Right renal cortex interstitium (tissue), 3 donors: ENCODE measurements at places on chromosomes 12 and 14.

- DNase-seq = no peak
Observed at GRCh38 chr12:57616383-57617101, 5.3 kb downstream of the ARHGEF25 start.

DNA sequence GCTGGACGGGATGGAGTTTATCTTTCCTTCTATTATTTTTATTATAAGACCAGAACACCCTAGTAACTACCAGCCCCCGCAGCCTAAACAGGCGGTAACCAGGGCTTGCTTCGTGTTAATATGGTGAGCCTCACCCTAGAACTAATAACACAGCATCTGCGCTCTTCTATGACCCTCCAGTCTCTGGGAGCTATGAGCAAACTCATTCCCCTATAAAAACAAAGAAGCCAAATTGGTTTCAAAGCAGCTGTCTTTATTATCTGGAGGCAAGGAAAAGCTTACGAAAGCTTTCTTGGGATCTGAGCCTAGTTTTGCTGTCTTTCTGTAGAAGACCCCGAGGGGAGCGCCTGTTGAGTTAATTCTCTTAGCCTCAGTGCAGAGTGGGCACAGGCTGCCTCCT lies 85.0 kb downstream of the TBX5 start:
- no peak for DNase-seq

- no peak for DNase-seq
Observed at GRCh38 chr14:36666416-36667206, 5.0 kb downstream of the PAX9 start.

DNA sequence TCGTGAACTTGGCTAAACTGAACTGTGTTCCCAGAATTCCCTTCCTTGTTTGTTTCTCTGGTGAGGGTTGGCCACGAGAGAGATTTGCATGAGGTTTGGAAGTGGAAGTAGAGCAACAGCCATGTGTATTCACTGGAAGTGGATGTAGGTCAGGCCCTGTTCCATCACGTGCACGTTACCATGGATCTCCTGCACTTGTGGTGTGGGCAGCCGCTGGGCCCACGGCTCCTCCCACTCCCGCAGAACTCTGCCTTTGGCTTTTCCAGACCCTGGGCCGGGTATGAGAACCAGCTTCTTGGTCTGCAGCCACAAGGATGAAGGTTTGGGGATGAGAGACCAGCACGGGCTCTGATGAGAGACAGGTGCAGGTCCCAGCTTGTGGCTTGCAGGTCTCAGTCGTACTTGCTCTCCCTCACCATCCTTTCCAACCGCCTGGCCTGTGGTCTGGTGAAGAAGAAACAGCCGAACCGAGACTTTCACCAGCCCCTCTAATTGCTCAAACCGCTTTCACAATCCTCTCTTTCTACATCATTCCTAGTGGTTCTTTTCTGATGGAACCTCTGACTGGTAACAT lies 94.9 kb downstream of the DUSP16 start:
- no peak for DNase-seq

DNA sequence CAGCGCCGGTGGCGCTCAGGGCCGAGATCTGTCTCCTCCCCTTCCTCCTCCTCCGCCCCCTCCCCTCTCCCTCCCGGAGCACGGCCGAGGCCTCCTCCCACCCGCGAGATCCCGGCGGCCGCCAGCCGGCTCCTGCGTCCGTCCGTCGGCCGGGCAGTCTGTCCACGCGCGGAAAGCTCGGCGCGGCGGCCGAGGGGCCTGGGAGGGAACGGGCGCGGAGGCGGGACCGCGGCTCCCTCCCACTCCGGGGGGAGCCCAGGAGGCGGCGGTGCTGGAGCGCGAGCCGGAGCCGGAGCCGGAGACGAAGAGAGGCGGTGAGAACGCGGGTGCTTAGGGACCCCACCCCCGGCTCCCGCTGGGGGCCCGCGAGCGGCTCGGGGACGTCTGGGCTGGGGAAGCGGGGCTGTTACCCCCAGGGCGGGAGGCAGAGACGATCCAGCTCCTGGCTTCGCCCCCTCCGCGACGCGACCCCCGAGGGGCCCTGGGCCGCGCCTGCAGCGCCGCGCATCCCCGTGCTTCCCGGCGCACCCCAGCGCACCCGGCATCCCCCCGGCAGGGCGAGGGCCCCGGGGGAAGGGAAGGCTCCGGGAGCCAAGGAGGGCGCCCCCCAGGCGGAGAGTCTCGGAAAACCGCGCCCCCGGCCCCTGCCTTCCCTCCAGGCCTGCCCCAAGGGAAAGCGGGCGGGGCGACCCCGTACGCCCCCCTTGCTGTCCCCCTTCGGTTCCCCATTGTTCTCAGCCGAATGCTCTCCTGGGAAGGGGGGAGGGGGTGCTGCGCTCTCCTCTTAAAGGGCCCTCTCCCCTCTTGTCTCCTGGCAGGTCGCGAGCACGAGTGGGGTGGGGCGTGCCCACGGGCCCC lies at the start of gene DTX1:
Gene DTX1, plus strand, starts transcription at position 100 of the 858 bp plus-strand sequence. CDS start 1,463 bp downstream, outside the sequence.
- DNase-seq = no peak

DNA sequence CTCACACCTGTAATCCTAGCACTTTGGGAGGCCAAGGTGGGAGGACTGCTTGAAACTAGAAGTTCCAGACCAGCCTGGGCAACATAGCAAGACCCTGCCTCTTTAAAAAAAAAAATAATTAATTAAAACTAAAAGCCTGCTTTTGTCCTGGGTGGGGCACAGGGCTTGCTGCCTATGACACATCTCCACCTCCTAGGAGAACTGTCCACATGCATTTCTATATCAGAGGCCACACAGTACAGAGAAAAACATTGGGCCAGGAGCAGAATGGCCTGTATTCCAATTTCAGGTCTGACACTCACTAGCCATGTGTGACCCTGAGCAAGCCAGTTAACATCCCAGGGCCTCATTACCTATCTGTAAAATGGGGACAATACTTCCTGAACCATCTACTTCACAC lies 31.9 kb downstream of the CCDC88C start:
- DNase-seq = no peak

GRCh38 chr12:104410326-104410725 lies 46.4 kb upstream of the CHST11 start:
- DNase-seq = no peak

GRCh38 chr14:21543521-21543960 lies 17.4 kb upstream of the SALL2 start:
- DNase-seq = no peak

DNA sequence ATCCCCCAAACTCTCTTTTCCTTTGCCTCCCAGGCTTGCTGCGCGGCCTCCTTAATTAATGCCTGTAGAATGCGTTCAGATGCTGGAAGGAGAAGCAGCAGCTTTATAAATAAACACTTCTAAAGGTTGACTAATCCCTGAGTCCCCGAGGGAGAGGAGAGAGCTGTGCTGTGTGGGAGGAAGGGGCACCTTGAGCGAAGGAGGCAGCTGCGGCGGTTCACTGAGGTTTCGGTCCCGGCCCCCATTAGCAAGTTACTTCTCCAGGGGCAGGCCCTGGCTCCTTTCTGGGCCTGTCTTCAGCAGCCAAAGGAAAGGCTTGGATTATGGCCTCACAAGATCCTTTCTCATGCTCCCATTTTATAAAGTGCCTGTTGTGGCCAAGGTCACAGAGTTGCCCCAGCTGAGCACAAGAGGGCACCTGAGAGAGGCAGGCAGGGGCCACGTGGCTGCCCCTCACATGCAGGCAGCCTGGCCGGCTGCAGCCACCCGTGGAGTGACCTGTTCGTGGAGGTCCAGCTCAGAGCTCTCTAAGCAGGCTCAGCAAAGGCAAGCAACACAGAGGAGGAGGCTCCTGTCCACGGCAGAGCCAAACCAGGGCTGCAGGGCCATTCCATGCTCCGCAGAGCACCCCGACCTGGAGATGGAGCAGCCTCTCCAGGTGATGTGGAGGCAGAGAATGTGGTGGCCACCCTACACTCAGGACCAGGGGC lies 15.0 kb upstream of the CACNA2D4 start:
- no peak for DNase-seq

GRCh38 chr12:70244409-70244808 lies 1.2 kb downstream of the CNOT2 start:
- DNase-seq = no peak

DNA sequence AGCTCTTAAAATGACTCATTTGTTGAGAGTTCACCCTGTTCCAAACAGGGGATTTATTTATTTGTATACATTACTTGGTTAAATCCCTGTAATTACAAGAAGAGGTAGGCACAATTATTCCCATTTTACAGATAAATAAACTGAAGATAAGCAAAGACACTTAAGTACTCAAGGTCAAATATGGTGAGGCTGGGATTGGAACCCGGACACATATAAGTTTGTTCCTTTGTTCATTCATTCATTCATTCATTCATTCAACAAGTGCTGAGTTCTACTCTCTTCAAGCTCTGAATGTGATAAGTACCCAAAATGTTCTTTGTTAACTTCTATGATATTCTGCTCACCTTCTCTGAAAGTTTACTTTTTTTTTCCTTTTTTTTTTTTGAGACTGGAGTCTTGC lies 2.4 kb upstream of the TRIM9 start:
- DNase-seq = no peak

GRCh38 chr12:34395056-34396005 lies 373.0 kb downstream of the ALG10 start:
- no peak for DNase-seq

DNA sequence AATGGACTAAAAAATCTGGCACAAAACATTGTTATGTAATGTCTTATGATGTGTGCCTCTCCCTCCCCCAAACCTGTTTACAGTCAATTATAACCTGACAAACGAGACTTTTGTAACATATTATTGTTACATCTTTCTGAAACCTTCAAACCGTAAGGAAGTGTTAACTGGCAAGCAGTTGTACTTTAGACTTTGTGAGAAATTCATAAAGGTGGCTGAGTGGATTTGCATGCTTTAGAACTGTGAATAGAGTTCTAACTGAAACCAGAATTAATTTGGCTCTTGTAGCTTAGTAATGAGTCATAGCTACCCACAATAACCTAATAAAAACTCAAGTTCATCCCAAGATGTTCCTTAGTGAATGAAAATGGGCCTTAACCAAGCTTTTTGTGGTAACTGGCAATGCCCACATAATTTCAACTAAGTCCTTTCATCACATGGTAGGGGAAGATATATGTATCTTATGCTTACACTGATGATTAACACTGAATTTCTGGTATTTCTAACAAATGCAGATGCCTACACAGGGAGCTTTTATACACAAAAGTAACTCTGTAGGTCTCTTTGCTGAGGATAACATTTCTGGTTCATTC lies 29.7 kb downstream of the RAD9B start:
- DNase-seq = no peak

- DNase-seq = no peak
Observed at GRCh38 chr14:96627811-96628775, 125.9 kb downstream of the PAPOLA start.

- DNase-seq = no peak
Observed at GRCh38 chr12:80684077-80684495, 23.3 kb upstream of the MYF6 start.

DNA sequence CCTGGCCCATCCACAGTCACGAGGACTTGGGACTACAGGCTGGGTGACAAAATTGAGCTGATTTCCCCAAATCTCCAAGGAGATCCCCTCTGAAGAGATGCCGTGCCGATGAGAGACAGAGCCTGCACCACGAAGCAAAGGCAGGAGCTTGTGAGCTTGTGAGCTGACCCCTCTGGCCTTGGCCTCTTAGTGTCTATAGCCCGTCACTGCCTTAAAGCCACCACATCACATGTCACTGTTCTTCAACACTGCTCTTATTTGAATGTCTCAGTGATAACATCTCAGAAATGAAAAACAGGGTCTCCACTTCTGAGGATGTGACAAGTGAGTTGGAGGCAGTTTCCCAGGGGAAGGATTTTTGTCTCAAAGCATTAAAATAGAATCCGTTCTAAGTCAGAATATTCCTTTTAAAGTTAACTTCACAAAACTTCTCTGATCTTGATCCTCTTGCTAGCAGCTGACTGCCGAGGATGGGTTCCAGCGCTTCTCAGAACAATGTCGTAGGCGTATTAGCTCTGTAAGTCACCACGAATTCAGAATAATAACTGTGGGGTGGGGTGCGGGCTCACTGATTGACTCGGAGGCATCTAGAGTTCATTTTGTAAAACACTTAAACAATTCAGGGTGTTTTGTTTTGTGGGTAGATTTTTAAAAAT lies 37.5 kb downstream of the CHST11 start:
- no peak for DNase-seq

GRCh38 chr14:62946221-62946620 lies 99.0 kb downstream of the KCNH5 start:
- no peak for DNase-seq

DNA sequence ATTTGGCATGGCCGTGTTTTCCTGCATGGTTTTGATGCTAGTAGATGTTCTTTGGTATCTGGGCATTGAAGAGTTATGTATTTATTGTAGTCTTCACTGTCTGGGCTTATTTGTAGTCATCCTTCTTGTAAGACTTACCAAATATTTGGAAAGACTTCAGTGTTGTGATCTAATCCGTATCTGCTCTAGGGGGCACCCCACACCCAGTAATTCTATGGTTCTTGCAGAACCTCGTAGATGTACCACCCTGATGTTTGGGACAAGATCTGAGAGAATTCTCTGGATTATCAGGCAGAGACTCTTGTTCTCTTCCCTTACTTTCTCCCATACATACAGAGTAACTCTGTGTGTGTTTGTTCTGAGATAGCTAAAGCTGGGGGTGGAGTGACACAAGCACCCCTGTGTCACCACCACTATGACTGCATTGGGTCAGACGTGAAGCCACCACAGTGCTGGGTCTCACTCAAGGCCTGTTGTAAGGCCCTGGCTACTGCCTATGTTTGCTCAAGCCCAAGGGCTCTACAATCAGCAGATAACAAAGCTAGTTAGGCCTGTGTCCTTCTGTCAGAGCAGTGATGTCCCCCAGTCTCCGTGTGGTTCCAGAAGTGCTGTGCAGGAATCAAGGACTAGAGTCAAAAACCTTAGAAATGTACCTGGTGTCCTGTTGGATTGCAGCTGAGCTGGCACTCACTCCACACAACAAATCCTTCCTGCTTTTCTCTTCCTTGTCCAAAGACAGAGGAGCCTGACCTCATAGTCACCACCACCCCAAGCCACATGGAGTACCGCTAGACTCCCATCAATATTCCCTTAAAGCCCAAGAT lies 9.6 kb downstream of the RDH16 start:
- no peak for DNase-seq

- DNase-seq = no peak
Observed at GRCh38 chr14:69443296-69443805, 41.2 kb upstream of the PLEKHD1 start.
